ENCODE measurements at places on chromosomes 5 and 9.

DNA sequence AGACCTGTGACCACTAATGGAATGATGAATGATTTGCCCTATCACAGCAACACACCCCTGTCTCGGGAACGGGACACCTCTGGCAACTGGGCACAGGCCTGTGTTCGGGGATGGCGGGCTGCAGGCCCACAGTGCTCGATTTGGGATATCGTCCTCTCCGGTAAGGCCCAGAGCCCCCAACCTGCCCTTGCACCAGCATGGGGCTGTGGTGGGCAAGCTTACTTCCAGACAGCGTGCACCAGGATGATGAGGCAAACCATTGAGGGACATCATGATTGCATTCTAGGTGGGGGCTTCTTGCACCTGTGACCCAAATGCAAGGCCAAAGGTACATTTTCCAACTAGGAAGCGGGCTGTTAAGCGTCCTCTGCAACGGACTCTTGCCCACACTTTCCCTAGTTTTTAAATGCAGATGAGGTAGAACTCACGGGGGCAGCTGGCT is 275.4 kb downstream of the FSTL4 start:
- DNase-seq: no peak

DNA sequence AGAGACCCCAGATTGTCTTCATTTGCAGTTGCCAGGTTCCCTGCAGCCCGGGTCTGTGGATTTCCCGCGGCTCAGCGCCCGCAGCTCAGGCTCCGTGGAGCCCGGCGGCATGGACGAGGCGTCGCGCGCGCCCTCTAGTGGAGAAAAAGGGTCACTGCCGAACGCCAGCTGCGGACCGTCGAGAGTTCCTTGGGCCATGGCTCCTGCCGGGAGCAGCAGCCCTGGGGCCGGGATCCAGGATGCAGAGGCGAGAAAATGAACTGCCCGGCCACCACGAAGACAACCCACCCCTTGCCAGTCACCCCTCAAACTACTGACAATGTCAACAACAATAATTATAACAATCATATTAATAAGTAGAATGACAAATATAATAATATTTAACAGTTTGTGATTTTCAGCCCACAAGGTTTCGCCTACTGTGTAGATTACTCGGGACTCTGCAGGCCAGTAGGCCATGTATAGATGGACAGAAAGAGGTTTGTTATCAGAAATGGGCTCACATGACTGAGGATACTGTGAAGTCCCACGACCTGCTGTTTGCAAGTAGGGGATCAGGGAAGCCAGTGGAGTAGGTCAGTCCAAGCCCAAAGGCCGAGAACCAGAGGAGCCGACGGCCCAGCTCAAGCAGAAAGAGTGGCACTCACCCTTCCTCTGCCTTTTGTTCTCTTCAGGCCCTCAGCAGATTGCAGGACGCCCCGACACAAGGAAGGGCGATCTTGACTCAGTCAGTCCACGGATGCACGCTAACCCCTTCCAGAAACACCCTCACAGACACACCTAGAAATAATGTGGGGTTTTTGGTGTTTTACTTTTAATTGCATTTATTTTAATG is 43.1 kb downstream of the BOD1 start:
- peak; percentile 66 for DNase-seq

DNA sequence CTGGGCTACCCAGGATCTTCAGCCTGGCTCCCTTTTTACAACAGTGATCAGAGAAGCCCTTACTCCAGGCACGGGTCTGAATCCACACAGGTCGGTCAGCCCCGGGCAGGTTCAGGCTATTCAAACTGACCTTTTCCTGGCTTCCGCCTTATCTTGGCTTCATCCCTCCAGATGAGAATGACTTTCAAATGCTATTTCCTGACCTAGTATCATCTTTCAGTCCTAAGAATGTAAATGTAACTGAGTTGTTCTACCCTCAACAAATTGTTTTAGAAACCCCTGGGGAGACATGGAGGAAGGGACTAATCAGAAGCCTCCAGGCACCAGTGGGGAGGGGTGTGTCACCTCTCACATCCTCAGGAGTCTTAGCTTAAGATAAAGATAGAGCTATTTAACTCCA is 213.2 kb downstream of the EPB41L4A start:
- DNase-seq: no peak

- no peak for DNase-seq
These were observed 426.8 kb upstream of the CDH9 start for GRCh38 chr5:27465140-27465539.

DNA sequence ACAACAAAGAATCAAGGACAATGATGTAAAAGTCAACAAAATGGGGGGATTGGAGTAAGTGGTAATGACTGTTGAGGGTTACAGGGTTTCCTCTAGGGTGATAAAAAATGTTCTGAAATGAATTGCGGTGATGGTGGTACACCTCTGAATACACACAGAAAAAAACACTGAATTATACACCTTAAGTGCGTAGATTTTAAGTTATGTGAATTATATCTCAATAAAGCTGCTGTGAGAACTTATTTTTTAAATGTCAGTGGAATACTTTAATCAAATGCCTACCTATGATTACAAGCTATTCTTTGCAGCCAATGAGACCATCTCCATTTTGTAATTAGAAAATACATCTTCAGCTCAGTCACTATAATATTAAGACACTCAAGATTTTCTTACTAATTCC is 53.5 kb downstream of the ZNF608 start:
- DNase-seq: no peak

- DNase-seq: no peak
These were observed 550.0 kb downstream of the BNC2 start for GRCh38 chr9:16320338-16320902.

- no peak for DNase-seq
These were observed 19.6 kb downstream of the TNC start for GRCh38 chr9:115098226-115098965.

- no peak for DNase-seq
These were observed 42.7 kb downstream of the NSD1 start for GRCh38 chr5:177176175-177176711.

- peak; percentile 43 for DNase-seq
These were observed 24.2 kb downstream of the PCDHGC5 start for GRCh38 chr5:141512911-141513626.

DNA sequence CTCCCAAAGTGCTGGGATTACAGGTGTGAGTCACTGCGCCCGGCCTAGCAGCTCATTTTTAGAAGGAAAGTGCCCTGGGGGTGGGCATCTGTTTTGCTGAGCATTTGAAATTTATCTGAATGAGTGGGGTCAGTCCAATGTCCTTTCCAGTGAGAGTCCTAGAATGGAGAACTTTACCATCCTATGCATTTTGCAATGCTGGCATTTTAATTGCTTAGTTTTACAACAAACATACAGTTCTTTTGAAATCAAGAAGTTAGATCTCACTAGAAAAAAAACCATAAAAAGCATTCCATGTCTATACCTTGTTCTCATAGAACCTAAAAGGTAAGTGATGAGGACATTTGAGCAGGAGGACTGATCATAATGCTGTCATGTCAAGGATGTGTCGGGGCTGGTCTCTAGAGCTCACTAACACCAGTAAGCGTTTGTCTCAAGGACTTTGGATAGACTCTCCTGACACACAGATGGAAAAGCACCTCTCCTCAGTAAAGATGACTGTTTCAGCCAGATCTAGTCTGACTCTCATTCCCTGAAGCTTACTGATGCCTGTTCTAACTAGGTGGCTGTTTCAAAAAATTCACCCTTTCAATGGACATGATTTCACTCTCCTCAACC is 83.9 kb downstream of the DCP2 start:
- no peak for DNase-seq

DNA sequence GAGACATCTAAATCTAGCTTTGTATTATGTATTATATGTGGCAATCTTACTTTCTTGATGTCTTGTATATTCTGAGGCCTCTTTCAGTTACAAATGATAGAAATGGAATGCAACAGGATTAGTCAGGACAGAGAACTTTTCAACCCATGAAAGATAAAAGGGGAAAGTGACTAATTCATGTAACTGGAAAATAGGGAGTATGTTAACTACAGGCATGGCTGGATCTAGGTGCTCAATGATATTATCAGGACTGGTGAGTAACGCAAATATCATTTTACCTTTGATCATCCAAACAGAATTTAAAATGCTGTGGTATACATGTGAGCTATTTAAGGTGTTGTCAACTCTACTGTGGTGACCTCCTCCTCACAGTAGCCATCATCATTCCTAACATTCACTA is 215.7 kb upstream of the GLRA1 start:
- no peak for DNase-seq

DNA sequence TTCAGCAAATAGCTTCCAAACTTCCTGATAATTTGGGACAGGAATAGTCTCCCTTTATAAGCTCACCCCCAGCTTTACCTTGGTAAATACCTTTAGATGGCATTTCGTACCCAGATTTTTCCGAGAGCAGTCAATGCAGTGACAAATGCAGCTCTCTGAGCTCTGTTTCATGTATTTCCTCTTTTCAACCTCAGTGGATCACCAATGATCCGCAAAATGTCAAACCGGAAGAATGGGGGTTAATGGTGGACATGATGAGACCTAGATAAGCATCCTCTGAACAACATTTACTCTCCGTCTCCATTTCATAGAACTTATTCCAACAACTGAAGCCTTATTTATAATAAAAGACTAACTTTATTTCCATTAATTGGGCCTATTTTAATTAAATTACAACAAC is 227.3 kb downstream of the MCTP1 start:
- DNase-seq: no peak

- DNase-seq: no peak
These were observed 40.7 kb upstream of the CTXN3 start for GRCh38 chr5:127608077-127608660.

DNA sequence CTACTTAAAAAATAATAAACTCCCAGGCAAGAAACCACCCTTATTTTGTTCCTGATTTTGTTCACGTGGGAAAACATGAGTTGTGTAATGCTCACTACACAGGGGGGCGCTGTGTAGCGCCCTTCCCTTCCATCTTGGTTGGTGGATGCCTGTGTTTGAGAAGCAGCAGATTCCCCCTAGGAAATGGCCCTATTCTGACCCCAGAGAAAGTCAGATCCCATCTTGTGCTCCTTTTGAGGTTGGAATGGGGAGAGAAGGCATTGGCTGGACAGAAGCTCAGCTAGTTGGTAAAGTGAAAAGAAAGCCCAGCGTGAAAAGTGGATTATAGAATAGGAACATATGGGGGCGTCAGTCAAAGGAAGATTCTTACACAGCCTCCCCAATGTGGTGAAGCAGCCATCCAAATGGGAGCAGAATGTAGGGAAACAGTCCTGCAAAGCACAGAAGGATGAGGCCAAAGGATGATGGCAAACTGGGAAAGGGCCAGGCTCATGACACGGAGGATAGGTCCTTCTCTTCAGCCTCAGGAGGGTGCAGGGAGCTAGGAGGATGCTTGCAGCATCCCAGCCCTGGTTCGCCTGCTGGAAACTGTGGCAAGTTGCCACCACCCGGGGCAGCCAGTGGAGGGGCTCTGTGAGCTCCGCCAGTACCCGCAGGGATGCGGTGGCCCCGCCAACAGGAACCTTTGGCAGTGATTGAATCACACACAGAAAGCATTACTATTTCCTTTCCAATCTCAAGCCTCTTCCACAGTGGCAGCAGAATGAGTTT is 314.2 kb upstream of the DAP start:
- DNase-seq: no peak

- DNase-seq: no peak
These were observed 44.7 kb upstream of the VCAN start for GRCh38 chr5:83426855-83427254.

DNA sequence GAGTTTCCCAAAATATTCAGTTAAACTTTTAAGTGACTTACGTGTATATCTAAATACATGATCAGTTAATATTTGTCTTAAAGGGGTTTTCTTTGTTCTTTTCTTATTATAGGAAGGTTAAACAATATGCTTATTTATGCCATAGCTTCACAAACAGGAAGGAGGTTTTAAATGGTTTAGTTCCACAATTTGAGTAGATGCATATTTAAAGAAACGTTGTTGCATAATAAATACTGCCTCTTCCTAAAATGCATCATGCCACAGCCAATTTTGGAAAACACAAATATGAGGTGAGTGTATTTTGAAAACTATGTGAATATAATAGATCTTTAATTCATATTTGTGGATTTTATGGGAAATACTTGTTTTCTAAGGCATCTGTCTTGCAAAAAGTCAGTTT is 2.5 kb upstream of the ADRB2 start:
- no peak for DNase-seq

Data from stimulated activated CD4-positive, alpha-beta T cell treated with anti-CD3 and anti-CD28 coated beads, Interleukin-4, amount 100 ng/mL, for 1 hour (primary cell).